ENCODE measurements at places on chromosomes 3 and 15.
A peak's percentile ranks its signal among the peaks of the same experiment; 100 is the strongest.

DNA sequence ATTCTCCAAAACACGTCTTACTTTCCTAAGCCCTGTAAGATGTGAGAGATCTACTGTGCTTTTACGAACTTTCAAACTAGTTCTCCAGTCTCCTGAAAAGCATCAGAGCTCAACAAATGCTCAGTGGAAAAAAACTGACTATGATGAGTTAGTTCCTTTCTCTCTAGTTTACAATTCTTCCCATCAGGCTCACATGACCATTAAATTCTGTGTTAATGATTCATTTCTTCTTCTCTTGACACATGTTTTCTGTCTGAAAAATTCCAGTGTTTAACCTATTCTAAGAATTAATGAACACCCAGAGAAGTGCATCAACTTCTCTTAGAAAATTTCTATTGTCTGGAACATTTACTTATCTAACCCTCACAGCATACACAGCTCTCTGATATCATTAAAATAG lies 844.3 kb downstream of the SI start:
- no peak for DNase-seq

DNA sequence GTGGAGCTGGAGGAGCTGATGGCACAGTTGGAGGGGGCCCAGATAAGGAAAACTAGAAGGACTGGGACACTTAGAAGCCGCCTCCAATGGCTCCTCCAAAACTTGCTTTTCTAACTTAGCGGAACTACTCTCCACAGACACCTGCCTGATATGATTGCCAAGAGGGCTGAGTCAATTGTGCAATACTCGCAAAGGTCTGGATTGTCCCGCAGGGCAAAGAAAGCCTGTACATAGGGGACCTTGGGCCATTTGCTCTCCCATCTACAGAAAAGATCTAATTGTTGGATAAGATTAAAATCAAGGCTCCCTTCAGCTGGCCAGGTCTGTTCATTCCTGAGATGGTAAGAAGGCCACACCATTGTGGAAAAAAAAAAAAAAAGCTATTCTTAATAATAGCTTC lies 69.7 kb upstream of the ATP11B start:
- DNase-seq: no peak

GRCh38 chr3:180409883-180410282 lies 192.1 kb upstream of the TTC14 start:
- DNase-seq: no peak

DNA sequence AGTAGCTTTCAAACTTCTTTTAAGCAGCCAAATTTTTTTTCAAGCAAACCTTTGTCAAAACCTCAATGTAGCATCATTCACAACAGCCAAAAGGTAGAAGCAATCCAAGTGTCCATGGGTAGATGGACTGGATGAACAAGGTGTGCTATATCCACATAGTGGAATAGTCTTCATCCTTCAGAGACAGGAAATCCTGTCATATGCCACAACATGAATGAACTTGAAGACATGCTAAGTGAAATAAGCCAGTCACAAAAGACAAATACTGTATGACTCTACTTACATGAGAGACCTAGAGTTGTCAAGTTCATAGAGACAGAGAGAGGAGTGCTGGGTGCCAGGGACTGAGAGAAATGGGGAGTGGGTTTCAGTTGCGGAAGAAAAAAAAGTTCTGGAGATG lies 87.6 kb downstream of the SRGAP3 start:
- no peak for DNase-seq

- peak; percentile 84 for DNase-seq
Measured at GRCh38 chr15:48330855-48331795, at the start of gene DUT. Gene DUT, plus strand, starts transcription at chr15:48331429. Its CDS starts 87 bp downstream, at chr15:48331516.

GRCh38 chr15:85289677-85290365 lies 90.6 kb upstream of the AKAP13 start:
- no peak for DNase-seq

DNA sequence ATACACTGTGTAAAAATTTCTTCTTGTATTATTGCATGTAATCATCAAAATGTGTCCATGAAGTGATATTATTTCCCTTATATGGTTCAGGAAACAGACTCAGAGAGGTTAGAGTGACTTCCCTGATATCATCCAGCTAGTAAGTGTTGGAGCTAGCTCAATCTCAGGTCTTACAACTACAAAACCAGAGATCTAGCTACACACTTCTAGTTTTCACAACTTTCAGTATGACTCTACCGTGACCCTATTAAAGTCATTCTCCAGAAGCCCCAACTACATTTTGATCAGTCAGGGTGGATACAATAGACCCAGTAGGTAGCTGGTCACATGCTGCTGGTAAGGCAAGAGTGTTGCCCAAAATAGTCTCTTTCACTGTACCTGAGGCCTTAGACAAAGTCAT lies 165.3 kb downstream of the GOLIM4 start:
- no peak for DNase-seq

DNA sequence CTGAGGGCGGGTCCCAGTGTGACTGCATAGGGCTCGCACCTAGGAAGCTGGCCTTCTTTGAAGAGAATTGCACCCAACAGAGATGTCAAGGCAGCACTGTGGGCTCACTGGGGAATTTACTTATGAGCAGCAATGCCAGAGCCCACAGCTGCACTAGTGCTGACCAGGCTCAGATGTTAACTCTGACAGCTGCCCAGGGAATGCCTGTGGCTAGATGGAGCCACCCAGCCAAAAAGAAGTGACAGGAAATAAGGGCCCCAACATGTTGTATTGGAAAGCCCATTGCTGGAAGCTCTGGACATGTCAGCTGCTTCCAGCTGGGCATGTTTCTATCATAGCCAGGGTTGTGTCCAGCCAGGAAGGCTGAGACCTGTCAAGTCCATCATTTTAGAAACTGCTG lies 90.9 kb upstream of the ZNF280D start:
- no peak for DNase-seq

All from H1 (cell line).